ENCODE measurements at places on chromosomes 1 and 21. TPM values are rescaled to one million over a fixed set of nuclear protein-coding genes. Genes with fewer than 3 reads are reported as not detected.

DNA sequence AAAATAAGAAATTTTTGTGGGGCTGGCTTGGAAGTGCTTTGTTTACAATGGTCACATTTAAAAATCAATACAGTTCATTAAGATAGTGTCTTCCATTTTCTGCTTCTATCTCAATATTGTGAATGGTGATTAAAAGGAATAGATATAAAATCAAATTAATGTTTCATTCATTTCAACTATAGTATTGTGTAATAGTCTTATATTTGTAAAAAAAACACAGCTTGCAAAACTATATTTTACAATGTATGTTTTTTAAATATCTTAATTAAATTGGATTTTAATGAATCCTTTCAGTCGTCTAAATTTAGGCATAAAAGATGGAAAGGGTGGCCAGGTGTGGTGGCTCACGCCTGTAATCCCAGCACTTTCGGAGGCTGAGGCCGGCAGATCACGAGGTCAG is 63.5 kb downstream of the CRB1 start:
- no peak for DNase-seq

DNA sequence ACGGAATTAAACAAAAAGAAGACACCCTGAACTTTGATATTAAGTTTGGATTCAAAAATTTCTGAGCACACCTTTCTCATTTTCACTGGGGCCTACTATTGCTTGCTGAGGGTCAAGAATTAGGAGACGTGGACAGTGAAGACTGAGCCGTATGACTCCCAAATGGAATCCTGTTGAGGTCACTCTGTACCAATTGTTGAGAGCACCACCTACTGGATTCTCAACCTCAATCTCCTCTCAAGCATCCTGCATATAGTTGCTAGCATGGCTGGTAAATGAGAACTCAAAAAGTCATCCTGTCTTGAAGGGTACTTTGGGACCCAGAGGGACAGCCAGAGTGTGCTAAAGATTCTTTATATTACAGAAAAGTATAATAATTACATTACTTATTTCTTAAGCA is 20.2 kb upstream of the MTR start:
- DNase-seq: peak; percentile 87

GRCh38 chr1:198701250-198701649 is 62.4 kb downstream of the PTPRC start:
- DNase-seq: no peak

DNA sequence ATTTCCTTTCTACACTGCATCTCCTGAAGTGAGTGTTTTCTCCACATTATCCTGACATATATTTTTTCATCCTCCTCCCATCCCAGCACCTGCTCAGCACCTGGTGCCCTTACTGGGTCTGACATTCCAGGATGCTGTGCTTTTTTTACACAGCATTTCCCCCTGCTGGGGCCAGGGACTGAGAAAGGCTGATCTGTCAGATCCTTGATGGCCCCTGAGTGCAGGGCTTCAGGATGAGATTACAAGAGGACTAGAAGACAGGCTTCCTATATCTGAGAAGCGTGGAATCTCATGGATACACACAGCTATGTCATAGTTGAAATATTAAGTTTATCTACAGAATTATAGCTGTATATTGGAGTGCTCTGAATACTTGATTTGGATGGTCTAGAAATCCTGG is 24.4 kb downstream of the RCAN1 start:
- no peak for DNase-seq

DNA sequence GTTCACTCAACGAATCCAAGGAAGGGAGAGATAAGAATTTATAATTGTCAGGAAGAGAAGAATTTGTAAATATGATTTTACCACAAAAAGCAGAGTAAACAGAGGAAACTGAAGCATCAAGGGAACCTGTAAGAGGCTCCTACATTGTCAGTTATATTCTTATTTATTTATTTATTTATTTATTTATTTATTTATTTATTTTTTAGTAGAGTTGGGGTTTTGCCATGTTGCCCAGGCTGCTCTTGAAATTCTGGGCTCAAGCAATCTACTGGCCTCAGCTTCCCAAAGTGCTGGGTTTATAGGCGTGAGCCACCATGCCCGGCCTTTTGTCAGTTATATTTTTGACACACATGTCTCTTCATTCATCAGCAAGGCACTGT is 47.1 kb downstream of the FCRL3 start:
- no peak for DNase-seq

GRCh38 chr21:17610911-17611310 is 1.8 kb downstream of the BTG3 start:
- DNase-seq: peak; percentile 75

DNA sequence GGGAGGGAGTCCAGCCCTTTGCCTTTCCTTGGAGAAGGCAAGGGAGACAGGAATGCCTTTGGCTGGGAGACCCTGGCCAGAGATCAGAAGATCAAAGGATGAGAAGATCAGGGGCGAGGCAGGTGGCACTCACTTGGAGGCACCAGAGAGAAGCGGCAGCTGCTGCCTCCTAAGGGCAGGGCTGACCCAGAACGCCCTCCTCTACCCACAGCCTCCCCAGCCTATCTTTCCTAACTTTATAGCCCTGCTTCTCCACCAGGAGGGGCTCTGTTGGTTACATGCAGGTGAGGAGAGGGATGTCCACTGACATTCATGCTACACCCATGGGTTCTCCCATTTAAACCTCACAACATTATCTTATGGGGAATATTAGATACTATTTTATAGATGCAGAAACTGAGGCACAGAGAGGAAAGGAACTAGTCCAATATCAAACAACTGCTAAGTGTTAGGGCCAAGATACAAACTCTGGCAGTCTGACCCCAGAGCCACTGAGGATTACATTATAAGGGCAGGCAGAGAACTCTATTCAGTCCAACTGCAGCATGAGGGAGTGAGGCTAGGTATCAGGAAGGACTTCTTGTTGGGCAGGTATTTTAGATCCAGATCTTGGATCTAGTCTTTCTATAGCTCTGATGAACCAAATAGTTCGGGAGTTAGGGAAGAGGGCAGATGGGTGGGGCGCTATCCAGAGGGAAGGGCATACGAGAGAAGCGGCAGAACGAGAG is 19.9 kb downstream of the LGR6 start:
- DNase-seq: peak; percentile 93

DNA sequence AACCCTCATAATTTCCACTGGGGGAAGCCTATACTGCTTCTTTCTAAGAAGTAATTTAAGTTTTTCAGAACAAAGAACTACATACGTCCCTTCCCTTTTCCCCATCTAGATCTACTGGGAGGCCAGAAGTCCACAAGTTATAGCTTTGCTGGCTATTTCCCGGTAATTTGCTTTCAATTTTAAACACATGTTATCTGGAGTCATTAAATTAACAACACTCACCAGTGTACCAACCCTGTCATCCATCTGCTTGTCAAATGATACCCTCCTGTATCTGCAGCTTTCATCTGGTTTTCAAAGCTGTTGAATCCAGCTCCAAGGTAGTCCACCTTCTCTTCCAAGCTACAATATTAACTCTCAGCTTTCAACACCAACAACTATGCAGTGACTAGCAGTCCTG is 466.7 kb upstream of the PKN2 start:
- no peak for DNase-seq

GRCh38 chr1:81509594-81509993 is 291.1 kb upstream of the ADGRL2 start:
- no peak for DNase-seq

DNA sequence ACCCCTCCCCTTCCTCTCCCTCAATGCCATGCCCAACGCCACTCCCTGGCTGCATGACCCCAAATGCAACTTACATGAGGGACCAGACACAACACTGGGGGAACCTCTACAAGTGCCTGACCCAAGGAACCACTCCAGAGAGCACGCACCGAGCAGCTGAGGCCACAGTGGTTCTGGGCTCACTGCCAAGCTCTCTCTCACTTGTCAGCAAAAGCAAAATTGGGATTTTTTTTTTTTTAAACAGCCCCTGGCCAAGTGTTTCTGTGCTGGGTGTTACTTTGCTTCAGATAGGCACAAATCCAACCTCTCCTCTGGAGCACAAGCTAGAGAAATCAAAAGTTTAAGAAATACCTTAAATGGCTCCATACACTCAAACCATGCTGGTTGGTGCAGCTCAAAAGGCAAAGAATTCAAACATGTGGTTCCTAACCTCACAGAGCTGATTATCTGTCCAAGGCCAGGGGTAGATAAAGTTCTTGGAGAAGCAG is 363.0 kb downstream of the SETD4 start:
- DNase-seq: no peak

DNA sequence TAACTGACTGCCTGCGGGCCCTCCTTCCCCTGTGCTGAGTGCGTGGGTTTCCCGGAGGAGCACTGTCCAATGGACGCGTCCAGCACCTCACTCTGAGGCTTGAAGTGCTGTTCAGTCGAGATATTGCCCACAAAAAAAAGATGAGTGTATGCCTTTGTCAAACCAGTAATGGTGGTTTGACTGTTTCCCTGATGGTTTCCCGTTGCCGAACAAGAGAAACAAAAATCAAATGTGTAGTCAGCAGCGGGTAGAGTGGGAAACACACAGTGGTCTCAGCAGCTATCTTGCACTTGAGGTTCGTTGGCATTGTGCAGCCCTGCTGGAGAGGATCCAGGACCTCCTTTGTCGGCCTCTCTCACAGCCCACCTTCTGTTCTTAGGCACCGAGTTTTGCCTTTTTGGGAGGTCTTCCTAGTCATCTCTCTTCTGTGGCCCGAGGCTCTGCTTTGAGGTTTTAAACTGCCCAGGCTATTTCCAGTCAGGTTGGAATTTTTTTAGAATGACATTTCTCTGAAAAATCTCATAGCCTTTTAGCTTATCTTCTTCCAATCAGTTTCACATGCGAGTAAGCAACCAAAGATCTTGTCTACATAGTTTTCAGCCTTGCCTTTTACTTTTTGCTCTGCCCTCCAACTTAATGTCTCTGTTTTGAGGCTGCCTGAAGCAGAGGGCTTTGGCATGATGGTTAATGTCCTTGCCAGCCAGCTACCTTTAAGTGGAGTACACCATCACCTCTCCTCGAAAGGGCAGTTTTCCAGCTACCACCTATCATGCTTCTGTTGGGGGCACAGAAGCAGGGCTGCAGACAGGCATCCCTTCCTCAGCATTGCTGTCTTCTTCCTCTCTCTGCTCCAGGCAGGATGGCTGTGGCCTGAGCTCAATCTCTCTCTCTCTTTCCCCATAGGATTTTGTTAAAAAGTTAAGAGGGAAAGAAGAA is 132.3 kb downstream of the URB2 start:
- no peak for DNase-seq

GRCh38 chr1:8415526-8416278 is 97.8 kb downstream of the SLC45A1 start:
- no peak for DNase-seq

- peak; percentile 68 for DNase-seq
These were observed 49.8 kb downstream of the PRDM2 start for GRCh38 chr1:13749543-13750341.

DNA sequence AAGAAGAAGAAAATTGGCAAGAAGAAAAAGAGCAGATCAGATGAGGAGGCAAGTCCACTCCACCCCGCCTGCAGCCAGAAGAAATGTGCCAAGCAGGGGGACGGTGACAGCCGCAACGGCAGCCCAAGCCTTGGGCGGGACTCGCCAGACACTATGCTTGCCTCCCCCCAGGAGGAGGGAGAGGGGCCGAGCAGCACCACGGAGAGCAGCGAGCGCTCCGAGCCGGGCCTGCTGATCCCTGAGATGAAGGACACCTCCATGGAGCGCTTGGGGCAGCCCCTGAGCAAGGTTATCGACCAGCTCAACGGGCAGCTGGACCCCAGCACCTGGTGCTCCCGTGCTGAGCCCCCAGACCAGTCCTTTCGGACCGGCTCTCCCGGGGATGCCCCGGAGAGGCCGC is 9.0 kb upstream of the SLC25A34 start:
- DNase-seq: peak; percentile 79

DNA sequence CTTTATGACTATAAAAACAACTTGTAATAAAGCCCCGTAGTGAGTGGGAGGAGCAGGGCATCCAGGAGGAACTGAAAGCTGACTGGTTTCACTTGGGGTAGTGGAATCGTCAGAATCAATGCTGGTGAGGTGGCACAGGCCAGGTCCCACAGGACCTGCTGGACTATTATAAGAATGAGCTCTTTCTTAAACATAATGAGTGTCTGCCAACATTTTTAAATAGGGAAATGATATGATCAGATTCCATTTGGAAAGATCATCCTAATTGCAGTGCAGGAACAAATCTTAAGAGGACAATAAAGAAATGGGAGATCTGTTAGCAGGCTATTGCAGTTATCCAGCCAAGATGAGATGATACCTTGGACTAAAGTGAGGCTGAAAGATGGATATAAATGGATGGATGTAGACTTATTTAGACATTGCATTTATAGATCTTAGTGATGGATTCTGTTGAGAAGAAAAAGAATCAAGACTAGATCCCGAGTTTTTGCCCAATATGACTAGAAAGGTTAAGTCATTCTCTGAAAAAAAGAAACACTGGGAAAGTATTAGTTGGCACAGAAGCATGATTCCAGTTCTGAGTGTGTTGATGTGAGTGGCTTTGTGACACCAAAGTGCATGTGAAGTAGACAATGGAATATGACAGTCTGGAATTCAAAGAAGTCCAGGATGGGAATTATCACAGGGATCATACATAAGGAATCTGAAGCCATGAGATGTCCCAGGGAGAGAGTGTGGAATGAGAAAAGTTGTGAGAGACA is 153.3 kb upstream of the SGIP1 start:
- peak; percentile 53 for DNase-seq

GRCh38 chr1:112237983-112238545 is 157.9 kb upstream of the CTTNBP2NL start:
- no peak for DNase-seq

DNA sequence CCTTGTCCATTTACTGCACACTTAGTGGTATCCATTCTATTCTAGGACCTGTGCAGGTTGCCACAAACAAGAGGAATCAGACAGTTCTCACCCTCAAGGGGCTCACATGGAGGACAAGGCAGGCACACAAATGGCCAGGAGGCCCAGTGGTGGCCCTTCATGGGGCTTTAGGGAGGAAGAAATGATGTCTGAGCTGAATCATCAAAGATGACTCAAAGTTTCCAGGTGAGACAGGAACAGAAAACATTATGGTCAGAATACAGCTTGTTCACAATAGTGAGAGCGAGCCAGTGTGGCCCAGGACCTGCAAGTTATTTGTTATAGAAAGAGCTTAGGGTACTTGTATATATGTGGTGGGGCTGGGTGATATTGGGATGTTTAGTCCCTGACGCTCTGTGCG is 26.4 kb downstream of the SHISAL2A start:
- DNase-seq: no peak

LRRC53 gene
- total RNA-seq: not detected

TMEM269 gene
- under 0.01 TPM for total RNA-seq

FOXE3 gene
- not detected for total RNA-seq

KIF17 gene
- 0.36 TPM for total RNA-seq

KCNJ15 gene
- 10.1 TPM for total RNA-seq

ZNF593OS gene
- total RNA-seq: not detected

EVI5 gene
- total RNA-seq: 51.8 TPM
